ENCODE measurements at places on chromosomes 5 and 9. TPM values are rescaled to one million over a fixed set of nuclear protein-coding genes. Genes with fewer than 3 reads are reported as not detected.

The SAXO1 gene
- total RNA-seq, result not detected

The IL31RA gene
- 1.8 TPM for total RNA-seq

The SLC34A3 gene
- total RNA-seq, result 0.07 TPM

The SEPTIN8 gene
- 16.5 TPM for total RNA-seq

The TCF7 gene
- total RNA-seq, result 20.7 TPM

The QRFP gene
- not detected for total RNA-seq

The IDNK gene
- total RNA-seq, result 5.9 TPM

The IFNA21 gene
- total RNA-seq, result not detected

The PLK2 gene
- 109 TPM for total RNA-seq

The SH2D3C gene
- 0.17 TPM for total RNA-seq

The RECK gene
- 6.7 TPM for total RNA-seq

The ASPN gene
- total RNA-seq, result not detected

The EIF4E1B gene
- not detected for total RNA-seq

The STKLD1 gene
- total RNA-seq, result 1.1 TPM

The SPOCK1 gene
- total RNA-seq, result 24.2 TPM
